ENCODE measurements at places on chromosomes 11 and 22.

DNA sequence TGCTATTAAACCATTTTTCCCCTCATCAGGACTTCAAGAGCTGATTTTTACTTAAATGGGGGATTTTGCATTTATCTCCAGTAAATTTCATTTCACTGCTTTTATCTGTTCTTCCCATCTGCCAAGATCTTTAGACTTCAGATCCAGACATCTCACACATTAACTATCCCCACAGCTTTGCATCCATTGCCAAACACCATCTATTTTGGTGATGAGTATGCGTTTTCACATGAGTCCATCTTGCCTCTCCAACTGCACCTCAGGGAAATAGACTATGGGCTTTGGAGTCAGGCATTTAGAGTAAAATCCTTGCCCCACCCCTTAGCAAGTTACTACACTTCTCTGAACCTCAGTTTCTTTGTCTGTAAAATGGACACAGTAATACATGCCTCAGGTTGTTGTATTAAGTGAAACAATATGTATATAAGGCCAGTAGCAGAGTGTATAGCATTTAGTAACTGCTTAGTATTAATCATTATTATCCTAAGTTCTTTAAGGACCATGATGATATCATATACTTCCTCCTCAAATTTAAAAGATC lies 53.6 kb upstream of the NFRKB start:
- no peak for DNase-seq

DNA sequence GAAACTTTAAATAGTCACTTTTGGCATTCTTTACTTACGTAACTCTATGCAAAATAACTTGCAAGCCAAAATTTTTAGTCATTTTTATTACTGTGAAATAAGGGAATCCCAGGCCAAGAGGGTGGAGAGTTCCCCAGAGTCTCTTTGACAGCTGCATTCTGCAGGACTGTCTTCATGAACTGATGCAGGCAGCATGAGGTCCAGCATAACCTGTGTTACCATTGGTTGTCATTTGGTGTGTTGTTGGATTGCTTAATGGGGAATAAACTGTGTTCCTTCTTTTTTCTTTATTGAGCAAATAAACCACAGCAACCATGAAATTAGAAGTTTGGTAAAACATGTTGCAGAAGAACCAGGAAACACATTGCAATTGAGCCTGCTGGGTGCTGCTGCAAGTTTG lies 24.6 kb downstream of the MMP27 start:
- DNase-seq = no peak

DNA sequence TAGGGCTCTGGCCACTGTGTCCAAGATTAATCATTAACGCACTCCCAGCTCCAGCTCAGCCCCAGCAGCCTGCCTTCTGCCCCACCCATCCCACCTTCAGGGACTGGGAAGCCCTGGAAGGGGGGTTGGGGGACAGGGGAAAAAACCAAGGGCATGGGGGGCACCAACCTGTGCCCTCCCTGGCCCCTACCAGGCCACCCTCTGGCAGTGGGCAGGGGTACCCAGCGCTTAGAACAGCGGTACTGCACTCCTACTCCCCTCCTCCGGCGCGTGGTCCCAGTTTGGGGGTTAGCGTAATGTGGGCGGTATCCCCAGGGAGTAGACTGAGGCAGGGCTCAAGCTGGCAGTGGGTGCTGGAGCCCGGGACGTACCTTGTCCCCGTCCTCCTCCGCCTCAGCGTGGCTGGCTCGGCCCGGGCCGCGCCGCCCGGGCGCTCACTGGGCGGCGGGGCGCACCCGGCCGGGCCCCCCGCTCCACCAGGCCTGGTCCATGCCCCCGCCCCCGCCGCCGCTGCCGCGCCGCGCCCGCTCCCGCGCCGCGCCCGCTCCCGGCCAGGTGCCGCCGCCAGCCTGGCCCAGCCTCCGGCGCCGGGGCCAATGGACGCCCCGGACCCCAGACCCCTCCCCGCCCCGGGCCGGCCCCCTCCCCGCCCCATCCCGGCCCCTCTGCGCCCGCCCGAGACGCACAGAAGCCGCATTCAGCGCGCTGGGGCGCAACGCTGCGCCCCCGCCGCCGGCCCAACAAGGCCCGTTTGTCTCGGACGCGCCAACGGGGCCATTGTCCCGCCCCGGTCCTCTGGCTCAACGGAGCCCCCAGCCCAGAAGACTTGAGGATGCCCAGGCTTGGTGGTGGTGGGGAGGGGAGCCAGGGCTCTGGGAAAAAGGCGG lies at the start of gene GAL3ST1:
TSS of gene GAL3ST1 (minus strand) at position 571 of the 887 bp plus-strand sequence. CDS start 17,273 bp downstream, outside the sequence.
- no peak for DNase-seq

DNA sequence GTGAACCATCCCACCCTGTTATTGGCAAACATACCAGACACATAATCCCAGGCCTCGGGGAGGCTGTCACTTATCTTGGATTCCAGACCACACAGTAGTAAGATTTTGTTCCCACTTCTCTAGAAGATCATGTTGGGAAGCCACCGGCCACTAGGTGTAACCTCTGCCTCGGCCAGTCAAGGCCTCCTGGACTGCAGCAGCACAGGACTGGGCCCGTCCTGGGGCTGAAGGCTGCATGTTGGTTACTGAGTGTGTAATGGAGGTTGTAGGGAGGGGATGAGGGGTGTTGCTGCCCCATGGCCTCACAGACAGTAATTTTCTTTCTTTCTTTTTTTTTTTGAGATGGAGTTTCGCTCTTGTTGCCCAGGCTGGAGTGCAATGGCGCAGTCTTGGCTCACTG lies 92.4 kb upstream of the SYT13 start:
- no peak for DNase-seq

GRCh38 chr11:130635937-130636630 lies 187.6 kb downstream of the ADAMTS15 start:
- no peak for DNase-seq

DNA sequence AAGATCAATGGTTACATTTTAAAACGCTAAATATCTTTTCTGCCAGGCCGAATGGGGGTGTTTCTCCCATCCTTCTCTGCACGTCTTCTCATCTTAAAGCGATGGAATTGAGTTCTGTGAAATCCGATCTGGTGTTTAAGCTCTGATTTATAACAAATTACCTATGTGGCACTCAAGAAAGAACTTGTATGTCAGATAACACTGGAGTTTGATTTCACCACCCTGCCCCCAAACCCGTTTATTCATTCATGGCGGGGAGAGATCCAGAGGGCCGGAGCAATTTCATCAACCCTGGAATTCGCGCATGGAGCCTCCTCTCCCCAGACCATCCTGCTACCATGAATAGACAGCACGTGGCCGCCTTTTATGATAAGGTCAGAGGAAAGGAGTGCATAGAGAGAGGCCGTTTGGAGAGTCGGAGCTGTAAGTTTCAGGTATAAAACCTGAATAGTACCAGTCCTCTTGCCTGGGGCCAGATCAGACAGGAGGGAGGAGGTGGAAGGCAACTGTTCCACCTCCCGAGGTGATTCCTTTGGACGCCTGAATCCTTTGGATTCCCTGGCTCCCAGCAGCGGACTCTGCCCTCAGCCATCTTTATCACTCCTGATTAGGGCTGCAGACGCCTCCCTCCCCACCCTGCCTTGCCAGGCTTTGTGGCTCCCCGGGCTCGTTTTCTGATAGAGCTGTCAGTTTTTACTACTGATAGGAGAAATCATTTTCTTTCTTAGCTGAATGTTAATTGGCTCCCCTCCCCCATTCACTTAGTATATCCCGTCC lies 27.3 kb upstream of the NFAM1 start:
- DNase-seq = no peak

DNA sequence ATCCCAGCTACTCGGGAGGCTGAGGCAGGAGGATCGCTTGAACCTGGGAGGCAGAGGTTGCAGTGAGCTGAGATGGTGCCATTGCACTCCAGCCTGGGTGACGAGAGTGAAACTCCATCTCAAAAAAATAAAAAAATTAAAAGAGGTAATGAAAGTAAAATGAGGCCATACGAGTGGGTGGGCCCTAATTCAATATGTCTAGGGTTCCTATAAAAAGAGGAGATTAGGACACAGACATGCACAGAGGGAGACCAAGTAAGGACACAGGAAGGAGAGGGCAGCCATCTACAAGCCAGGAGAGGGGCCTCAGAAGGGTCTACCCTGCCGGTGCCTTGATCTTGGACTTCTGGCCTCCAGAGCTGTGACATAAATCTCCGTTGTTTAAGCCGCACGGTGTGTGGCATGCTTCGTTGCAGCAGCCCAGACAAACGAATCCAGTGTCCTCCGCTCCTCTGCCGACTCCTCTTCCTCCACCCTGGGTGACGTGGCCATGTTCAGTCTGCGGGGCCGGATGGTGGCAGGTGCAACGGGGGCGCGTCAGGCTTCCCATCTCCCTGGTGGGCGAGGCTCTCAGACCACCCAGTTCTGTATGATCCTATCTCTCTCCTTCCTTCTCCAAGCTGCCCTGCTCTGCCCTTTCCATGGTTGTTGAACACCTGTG lies 51.6 kb upstream of the PARVG start:
- no peak for DNase-seq

- no peak for DNase-seq
Observed at GRCh38 chr11:44445500-44446365, 119.7 kb upstream of the CD82 start.

DNA sequence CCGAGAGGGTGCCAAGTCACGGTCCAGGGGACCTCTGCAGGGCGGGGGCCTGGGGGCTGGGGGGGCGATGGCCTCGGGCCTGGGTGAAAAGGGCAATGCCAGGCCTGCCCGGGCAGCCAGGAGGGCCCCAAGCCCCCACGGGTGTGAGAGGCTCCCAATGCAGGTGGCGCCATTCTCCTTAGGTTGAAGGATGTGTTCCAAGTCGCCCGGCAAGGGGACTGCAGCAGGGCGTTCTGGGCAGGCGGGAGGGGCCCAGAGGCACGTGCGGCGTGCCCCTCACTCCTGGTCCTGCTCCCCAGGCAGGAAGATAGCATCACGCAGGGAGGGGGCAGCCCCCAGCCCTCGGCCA lies 730 bp upstream of the TNNI2 start:
- DNase-seq = no peak

- DNase-seq = no peak
Observed at GRCh38 chr11:79458709-79459108, 17.9 kb upstream of the TENM4 start.

- DNase-seq = no peak
Observed at GRCh38 chr11:93936460-93936859, 84.7 kb upstream of the HEPHL1 start.

DNA sequence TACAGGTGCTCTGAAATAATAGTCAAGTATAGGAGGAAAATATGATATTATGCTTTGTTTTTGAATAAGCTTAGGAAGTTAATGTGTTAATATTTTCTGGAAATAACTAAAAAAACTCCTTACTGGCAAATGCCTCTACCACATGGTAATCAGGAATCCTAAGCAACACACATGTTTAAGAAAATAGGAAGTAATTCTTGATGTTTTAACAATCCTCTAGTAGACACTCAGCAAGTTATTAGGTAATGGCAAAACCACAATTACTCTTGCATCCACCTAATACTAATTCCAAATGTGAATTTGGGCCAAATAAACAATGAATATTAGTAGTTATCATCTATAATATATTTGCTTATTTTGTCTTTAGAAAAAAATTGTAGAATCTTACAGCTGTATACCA lies 53.6 kb downstream of the SLC35F2 start:
- no peak for DNase-seq

- DNase-seq = no peak
Observed at GRCh38 chr11:113989916-113990315, 15.0 kb downstream of the HTR3A start.

- DNase-seq = no peak
Observed at GRCh38 chr11:1087961-1088926, 13.6 kb downstream of the MUC2 start.

GRCh38 chr11:24609192-24610119 lies 112.6 kb downstream of the LUZP2 start:
- DNase-seq = no peak

DNA sequence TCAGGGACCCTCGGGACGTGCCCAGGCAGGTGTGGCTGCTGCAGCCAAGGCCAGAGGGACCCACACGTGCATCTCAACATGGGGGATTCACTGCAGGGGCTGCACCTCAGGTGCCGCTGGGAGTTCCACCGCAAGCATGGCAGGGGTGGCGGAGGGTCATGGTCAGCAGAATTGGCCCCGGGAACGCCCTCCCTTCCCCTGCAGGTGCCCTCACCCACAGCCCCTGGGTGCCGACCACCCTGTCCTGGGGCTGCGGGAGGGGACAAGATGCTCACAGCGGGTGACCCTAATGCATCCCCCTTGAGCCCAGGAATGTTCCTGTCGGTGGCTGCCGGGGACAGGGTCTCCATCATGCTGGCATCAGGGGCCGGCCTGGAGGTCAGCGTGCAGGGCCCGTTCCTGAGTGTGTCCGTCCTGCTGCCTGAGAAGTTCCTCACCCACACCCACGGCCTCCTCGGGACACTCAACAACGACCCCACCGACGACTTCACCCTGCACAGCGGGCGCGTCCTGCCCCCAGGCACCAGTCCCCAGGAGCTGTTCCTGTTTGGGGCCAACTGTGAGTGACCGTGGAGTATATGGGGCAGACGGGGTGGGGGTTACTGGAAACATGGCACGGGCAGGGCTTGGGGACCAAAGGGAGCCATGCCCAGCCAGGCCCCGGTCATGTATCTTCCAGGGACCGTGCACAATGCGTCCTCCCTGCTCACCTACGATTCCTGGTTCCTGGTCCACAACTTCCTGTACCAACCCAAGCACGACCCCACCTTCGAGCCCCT lies 5.8 kb downstream of the SUSD2 start:
- DNase-seq = no peak

GRCh38 chr11:13487661-13488030 lies 8.2 kb downstream of the PTH start:
- no peak for DNase-seq

GRCh38 chr11:134689886-134690285 lies 277.8 kb upstream of the B3GAT1 start:
- no peak for DNase-seq

DNA sequence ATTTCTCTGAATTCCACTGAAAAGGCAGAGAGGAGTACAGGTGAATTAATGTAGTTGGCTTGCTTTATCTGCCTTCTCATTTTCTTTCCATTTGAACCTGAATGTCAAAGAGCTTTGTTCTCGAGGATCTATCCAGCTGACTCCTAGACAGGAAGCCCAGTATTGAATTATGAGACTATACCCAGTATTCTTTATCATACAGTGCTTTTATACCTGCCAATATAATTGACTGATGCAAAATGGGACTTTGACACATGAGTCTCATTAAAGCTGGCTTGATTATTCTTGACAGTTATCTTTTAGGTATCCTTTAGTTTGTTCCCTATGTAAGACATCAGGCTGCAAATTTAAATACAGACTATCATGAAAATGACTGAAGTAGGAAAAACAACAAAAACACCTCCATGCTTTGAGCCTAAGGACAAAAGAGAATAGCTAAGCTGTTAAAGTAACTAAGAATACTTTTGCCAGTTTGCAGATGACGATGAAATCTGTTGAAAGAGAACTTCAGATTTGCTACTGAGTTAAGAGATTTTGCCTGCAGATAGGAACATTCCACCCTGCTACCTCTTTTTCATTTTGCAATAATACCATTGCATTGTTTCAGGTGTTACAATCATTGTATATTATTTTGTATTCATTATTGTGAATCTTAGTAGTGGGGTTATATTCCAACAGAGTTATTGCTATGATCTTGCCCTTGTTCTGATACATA lies 117.1 kb downstream of the ENTHD1 start:
- DNase-seq = no peak

All from stimulated activated CD8-positive, alpha-beta memory T cell treated with anti-CD3 and anti-CD28 coated beads, Interleukin-4, amount 100 ng/mL, for 1 hour (primary cell).